ENCODE measurements at places on chromosomes 2 and 18.

DNA sequence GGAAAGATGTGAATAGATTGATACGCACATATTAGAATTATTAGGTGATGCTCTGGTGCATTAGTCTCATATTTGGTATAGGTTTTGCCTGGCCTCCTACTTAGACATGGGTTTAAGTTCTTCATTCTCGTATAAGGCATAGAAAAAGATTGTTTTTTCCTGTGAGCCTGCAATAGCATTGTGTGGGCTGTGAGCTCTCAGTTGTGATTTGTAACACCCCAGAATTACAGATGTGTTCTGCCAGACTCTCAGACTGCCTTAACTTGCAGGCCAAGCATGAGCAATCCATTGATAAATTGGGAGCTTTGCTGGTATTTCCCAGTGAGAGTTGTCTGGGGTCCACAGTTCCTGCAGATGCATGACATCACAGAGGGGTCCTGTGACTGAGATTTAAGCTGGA, 95.7 kb downstream of the MAPRE2 start:
- DNase-seq: no peak

- no peak for DNase-seq
Measured at GRCh38 chr18:36120297-36120696, 8.8 kb downstream of the SLC39A6 start.

GRCh38 chr2:29270701-29271121, 155.5 kb downstream of the CLIP4 start:
- DNase-seq: no peak

DNA sequence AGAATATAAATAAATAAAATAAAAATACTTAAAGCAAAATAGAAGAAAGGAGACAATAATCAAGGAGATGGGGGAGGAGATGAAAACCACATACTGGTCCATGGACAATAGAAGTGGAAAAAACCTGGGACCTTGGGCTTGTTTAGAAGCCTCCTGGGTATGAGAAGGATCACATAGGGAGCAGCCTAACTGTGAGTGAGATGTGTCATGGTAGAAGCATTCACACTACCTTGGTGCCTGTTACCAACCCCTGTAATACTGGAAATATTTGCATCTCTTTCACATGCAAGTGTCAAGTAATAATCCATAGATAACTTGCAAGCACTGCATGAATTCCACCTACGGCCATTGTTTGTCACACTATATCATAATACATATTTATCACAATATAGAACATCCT, 23.2 kb upstream of the RNF103 start:
- no peak for DNase-seq

DNA sequence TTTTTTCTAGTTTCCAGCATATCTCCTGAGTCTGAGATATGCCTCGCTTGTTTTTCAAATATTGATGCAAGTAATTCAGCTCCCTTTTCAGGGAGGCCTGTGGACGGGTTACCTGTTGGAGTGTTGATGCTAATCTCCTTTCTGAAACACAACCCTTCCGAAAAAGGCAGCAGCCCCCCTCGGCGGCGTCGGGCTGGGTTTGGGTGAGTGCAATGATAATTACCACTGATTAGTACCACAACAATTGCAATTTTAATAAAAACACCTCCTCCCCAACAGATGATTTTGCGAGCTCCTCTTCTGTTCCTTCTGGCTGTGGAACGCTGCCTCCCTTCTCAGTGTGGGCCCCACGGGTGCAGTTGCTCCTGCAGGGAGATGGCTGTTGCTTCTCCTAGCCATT, 66.3 kb downstream of the PTGR3 start:
- no peak for DNase-seq

GRCh38 chr2:16194931-16195680, 254.8 kb downstream of the MYCN start:
- no peak for DNase-seq

- DNase-seq: no peak
Measured at GRCh38 chr2:197705912-197706838, 1.0 kb downstream of the MARS2 start.

DNA sequence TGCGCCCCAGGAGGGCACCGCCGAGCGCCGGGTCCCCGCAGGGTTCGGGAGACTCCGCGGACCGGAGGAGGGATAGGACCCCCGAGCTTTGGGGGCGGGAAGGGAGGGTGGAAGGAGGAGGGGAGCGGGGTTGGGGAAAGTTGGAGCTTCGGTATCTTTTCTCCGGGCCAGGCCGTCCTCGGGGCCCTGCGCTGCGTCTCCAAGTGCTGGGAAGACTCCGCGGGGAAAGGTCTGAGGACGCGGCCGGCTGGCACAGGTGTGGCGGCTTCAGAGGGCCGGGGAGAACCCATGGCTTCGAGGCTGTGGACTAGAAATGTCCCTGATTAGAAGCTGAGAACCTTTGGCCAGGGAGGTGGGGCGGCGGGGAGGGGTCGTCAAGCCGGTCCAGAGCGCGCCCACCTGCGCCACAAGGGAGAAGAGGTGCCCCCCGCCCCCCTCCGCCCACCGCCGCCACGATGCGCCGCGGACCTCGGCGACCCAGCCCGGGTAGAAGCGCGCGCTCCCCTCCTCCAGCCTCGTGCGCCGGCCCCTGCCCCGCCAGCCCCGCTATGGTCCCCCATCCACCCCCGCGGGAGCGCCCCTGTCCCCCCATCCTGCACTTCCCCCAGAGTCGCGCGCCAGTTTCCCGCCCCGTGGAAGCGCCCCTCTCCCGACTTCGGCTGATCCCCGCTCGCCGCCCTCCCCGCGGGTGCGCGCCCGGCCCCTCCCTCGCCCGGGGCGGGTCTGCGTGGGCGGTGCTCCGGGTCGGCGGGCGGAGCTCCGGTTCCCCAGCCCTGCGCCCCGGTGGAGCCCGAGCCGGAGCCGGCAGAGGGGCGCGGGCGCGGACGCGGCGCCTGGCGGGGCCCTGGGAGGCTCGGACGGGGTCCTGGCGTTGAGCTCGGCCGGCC, at the start of gene SNTG2:
Gene SNTG2, plus strand, starts transcription at position 770 of the 887 bp plus-strand sequence. CDS start 148 bp downstream, outside the sequence.
- DNase-seq: peak; percentile 16

- peak; percentile 3 for DNase-seq
Measured at GRCh38 chr18:8609659-8610458, 622 bp downstream of the RAB12 start.

- no peak for DNase-seq
Measured at GRCh38 chr2:231526341-231527090, 3.7 kb downstream of the NMUR1 start.

DNA sequence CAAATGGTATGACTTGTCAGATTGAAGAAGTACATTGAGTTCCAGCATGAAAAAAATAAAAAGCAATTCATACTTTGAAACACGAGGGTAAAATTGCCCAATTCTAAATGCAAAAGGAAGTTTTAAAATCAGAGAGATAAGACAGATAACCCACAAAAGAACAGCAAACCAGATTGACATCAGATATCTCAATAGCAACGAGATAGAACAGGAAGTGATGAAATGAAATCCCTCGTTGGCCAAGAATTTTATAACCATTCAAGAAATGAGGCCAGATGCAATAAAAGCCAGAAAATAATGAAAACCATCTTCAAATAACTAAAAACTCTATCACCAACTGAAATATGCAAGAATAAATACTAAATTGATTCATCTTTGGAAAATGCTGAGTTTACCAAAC, 172.8 kb downstream of the CD226 start:
- DNase-seq: no peak

DNA sequence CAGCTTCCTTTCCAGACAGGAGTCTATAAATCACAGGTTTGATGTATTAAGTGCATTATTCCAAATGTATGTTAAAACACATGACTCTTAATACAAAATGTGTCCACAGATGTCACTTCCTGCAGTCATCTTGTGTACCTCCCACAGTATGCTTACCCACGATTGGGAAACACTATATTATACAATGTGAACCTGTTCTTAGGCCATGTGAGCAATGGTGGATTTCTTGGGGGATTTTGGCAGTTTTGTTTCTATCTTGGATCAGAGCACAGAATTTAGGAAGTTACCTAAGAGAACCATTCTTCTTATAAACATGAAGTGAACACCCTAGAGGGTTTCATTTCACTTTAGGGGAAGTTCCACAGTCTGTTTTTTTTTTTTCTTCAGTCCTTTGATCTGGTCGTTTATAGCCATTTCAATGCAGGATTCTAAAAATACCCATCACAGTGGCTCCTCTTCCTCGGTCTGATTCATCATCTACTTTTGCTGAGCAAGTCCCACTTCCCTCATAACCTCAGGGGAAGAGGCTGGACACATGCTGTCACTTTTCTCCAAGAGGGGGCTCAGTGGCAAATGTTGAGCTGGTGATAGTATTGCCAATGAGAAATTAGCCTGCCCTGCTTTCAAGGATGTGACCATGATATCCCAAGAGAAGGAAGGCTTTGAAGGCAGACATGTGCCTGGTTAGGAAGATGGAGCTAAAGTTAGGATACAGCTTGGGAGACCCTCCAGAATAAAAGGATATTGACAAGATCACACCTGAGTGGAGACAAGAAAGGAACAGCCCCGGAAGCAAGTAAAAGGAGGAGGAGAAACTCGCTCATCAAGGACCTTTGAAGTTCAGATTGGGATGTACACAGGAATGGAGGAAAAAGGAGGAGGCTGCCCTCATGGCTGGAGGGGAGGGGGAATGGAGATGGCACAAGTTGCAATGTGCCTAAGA, 22.6 kb downstream of the PLEK start:
- DNase-seq: no peak

- DNase-seq: no peak
Measured at GRCh38 chr2:198712485-198712884, 745.3 kb downstream of the SATB2 start.

DNA sequence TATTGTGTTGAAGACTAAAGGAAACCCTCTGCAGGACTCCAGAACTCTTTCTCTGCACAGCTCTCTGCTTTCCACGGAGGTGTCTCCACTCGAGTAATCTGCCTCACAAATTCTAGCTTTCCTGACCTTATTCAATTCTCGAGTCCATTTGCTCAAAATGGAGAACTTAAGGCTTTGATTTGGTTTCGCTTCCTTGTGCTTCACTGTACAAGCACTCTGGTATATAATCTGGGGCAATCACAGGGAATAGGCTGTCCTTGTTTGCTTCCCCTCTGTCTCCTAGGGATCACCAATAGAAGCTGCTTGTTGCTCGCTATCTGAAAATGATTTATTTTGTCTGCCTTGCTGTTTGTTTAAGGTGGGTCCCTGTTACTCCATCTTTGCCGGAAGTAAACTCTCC, 129.1 kb upstream of the DOCK10 start:
- DNase-seq: no peak

GRCh38 chr18:56246916-56247315, 391.5 kb downstream of the TXNL1 start:
- no peak for DNase-seq

DNA sequence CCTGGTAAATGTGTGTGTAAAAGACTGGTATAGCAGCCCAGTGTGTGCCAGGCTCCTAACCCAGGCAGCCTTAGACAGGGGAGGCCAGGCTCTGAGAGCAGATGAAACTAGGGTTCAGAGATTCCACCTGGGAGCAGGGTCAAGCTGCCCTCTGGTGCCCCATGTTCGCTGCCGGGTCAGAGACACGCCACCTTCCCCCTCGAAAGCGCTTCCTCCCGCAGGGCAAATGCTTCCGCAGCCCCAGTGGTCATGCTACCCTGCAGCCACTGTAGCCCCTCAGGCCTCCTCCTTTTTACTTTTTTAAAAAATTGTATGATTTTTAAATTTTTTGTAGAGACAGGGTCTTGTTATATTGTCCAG, 10.6 kb upstream of the KLF11 start:
- DNase-seq: no peak

All from effector memory CD4-positive, alpha-beta T cell (primary cell).